NCI-H526 treated with DMSO at 0.1 percent for 48 hours (cell line): ENCODE measurements at places on chromosomes 16 and 17.

GRCh38 chr17:32926183-32926582, 1.8 kb upstream of the TMEM98 start:
- DNase-seq = no peak

- peak; percentile 20 for DNase-seq
Observed at GRCh38 chr17:10117581-10118001, 80.8 kb downstream of the GAS7 start.

- DNase-seq = no peak
Observed at GRCh38 chr17:17713839-17714238, 32.6 kb downstream of the RAI1 start.

DNA sequence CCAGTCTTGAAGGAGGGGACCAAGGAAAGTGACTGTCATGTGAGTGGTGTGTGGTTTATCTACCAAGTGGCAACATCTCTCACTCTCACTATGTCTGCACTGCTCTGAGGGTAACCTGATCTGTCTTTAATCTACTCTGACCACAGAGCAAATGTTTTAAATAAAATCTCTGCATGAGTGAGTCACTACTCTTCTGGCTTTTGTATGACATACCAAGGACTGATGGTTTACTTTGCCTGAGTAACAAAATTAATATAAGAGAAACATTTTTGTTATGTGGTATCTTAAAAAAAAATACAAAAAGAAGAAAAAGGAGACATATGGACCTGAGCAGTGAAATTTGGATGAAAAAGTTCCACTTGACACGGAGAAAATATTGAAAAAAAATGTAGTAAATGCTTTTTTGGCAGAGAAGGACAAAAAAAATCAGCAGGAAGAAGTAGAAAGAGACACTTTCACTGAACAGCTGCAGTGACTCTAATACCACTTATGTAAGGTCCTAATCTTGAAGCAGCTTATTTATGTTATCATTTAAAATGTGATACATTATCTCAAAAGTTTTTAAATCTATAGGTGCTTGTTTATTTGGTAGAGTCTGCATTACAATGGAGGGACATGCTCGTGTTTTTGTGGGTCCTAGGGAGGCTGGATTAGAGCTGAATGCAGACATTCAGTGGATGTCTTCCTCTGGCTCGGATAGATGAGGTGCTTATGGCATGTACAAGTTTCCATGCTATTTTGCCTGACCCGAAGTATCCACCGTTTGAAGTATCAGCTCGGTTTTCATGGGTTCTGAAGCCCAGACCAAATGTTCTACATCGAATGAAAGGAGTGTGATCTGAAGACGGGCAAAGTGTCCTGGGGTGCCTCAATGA, 240.7 kb downstream of the MAP2K6 start:
- DNase-seq = peak; percentile 29

DNA sequence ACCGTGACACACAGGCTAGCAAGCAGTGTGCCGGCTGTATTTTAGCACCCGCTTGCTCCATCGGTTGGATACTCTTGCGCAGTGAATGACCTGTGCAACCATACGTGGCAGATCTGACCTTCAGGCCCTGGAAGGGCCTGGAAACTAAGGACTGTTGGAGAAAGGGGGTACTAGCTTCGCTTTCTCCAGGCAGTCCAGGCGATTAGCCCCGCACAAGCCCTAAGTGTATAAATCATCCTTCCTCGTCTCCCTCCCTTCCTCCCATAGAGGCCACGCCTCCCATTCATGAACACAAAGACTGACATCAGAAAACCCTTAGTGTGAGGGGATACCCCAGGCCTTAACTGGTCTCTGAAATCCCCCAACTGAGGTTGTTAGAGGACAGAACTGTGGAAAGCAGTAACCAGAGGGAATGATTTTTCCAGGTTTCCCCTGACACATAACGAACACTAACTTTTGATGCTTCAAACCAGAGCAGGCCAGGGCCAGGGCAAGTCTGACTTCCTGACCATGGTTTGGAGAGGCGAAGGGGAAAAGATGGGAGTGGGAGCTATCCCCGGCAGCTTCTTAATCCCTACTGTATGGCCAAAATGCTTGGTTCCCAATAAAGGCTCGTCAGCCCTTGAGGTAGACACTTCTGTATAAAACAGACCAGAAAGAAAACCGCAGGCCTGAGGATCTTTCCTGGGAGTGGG, 1.4 kb upstream of the DYNLL2 start:
- DNase-seq = no peak

- no peak for DNase-seq
Observed at GRCh38 chr17:34118564-34118963, 136.5 kb upstream of the CCL2 start.

- no peak for DNase-seq
Observed at GRCh38 chr16:57266531-57267260, 17.8 kb downstream of the PLLP start.

GRCh38 chr17:47785538-47786123, 36.0 kb downstream of the OSBPL7 start:
- no peak for DNase-seq

DNA sequence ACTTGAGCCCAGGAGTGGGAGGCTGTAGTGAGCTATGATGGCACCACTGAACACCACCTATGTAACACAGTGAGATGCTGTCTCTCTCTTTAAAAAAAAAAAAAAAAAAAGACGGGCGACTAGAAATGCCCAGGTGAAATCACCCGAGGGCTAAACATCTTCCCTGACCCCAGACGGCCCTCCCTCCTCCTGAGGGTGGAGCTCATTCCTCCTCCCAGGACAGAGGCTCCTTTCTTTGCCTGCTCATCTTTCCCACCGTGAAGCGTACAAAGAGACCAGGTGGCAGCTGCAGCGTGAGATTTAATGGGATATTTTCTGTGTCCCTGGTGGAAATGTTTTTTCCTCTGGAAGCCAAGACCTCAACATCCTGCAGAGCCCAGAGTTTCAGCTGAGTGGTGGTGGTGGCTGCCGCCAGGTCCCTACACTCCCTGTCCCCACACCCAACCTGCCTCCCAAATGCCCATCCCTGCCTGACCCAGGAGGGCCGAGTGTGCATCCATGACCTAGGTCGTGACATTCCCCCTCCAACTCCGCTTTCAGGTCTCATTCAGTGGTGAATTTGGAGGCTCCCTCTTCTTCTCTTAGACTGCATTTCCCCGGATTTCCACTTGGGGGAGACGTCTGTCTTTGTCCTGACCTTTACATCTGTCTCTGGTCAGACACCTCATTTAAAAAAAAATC, 14.4 kb upstream of the GPRC5B start:
- DNase-seq = no peak

DNA sequence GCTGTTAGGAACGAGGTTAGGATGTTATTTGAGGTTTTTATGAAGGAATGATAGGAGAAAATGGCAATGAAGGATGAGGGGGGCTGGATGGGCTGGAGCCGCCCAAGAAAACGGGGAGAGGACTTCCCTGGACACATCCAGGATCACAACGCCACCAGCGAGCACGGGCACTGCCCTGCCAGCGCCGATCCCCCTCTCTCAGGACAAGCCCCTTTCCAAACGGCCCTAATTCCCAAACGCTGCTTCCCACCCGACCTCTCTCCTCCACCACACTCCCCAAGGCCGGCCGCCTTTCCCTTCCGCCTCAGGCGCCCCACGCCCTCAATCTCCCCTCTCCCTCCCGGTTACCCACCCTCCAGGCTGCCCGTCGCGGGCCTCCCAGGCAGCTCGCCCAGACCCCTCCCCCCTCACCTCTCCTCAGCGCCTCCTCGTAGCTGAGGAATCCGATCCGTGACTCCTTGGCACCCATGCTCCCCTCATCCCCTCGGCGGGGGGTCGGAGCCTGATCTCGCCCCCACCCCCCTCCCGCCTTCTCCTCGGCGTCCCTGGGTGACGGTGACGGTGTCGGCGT, 377 bp downstream of the USP32 start:
- peak; percentile 80 for DNase-seq

DNA sequence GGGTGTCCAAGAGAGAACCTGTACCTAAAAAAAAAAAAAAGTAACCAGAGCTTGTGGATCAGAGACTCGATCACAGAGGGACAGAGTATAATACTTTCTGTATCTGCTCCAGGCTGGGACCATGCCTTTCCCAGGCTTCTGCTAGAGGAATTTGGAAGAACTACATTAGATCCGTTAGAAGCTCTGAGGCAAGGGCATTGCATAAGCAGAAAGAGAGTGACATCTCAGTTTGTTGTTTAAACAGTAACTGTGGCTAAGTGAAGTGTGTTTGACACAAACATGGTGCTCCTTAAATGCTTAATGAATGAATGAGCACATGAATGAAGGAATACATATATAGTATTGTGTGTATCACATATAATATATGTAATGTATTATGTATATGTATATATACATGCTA, 131.2 kb downstream of the HS3ST3B1 start:
- DNase-seq = no peak

DNA sequence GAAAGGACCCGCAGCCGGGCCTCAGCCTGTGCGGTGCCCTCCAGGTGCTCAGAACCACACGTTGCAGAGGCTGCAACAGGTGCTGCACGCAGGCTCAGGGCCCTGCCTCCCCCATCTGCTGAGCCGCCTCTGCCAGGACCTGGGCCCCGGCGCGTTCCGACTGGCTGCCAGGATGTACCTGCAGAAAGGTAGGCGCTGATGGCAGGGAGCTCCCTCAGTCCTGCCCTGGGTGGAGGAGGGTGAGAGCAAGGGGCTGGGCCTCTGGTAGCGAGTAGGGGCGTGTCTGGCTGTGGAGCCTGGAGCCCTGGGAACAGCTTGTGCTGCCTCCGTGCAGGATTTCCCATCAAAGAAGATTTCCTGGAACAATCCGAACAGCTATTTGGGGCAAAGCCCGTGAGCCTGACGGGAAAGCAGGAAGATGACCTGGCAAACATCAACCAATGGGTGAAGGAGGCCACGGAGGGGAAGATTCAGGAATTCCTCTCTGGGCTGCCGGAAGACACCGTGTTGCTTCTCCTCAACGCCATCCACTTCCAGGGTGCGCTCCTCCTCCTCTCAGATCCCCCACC, 4.4 kb downstream of the SERPINF2 start:
- no peak for DNase-seq

GRCh38 chr17:58338454-58338840, 9.9 kb upstream of the TSPOAP1 start:
- DNase-seq = no peak

DNA sequence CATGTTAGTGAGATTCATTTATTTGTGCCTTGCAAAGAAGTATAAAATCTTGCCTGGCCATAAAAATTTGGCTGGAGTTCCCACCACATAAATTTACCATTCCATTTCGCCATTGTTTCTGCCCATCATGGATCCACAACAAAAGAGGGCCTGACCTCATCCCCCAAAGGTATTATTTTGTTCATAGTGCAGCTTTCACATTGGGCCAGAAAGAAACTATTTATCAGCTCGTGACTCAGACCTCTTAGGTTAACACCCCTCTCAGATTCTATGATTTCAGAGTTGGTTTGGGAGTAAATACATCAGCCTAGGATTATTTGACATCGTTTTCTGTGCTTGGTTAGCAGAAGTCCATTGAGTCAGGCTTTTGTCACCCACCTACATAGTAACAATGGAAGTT, 108.1 kb downstream of the SHISA6 start:
- no peak for DNase-seq

GRCh38 chr17:79577485-79578187, 33.2 kb downstream of the RBFOX3 start:
- no peak for DNase-seq

DNA sequence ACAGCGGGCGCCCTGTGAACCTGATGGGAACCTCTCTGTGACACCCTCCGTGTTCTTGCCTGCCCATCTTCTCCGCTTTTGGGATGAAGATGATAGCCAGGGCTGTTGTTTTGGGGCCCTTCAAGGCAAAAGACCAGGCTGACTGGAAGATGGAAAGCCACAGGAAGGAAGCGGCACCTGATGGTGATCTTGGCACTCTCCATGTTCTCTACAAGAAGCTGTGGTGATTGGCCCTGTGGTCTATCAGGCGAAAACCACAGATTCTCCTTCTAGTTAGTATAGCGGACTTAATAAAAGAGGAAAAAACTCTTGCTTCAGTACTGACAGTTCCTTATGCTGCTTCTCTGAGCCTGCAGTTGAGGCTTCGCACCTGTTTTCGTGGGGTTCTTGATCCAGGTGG, 10.5 kb downstream of the CDK5RAP3 start:
- DNase-seq = no peak

DNA sequence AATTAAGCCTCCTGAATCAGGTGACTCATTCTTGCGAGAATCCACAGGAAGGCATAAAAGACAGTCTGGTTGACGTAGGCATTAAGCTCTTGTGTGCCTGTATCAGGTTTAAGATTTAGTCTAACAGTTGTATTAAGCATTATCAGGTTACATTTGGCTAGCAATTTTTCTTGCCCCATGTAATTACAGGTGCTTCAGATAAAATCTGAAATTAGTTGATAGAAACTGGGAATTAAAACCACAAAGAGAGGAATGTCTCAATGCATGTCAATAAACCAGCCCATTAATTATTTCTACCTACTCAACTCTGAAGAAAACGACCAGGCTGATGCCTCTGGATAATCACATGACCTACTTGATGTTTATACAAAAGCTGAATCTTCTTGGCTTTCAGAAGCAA, 217.2 kb downstream of the CA10 start:
- no peak for DNase-seq

GRCh38 chr17:78290721-78291120, 59.3 kb downstream of the TMEM235 start:
- no peak for DNase-seq

DNA sequence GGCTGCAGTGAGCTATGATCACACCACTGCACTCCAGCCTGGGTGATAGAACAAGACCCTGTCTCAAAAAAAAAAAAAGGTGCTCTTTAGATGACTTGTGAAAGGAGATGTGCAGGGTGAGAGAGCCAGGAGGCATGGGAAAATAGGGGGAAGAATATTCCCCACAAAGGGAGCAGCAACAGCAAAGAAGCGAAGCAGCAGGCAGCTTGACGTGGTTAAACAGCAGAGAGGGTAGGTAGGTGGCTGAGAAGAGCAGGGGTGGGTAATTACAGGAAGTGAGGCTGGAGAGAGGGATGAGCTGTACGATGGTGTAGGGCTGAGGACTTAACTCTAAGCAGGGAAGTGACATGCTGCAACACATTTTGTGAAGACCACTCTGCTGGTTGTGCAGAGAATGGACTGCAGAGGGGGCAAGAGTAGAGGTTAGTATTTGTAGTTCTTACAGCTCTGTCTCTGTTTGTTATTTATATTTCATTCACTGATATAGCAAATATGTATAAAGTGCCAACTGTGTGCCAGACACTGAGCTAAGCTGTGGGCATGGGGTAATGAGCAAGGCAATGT, 1.6 kb downstream of the HEATR3 start:
- DNase-seq = no peak

DNA sequence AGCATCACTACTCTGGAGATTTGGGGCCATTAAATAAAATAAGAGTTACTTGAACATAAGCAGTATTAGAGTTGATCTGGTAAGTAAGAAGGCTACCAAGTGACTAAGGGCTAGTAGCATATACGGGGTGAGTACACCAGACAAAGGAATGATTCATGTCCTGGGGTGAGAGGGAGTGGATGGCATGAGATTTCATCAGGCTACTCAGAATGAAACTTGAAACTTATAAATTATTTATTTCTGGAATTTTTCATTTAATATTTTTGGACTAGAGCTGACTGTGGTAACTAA, 2.3 kb downstream of the SLFN5 start:
- no peak for DNase-seq

- DNase-seq = no peak
Observed at GRCh38 chr17:49021095-49021767, 24.0 kb downstream of the IGF2BP1 start.
